ENCODE measurements at places on chromosomes 4 and X.
A peak's percentile ranks its signal among the peaks of the same experiment; 100 is the strongest.

GRCh38 chr4:15339737-15340136 is 88.1 kb upstream of the C1QTNF7 start:
- no peak for DNase-seq

GRCh38 chr4:146976145-146976544 is 30.5 kb upstream of the TTC29 start:
- no peak for DNase-seq

GRCh38 chrX:101655534-101655933 is 4.1 kb downstream of the ARMCX2 start:
- DNase-seq: no peak

DNA sequence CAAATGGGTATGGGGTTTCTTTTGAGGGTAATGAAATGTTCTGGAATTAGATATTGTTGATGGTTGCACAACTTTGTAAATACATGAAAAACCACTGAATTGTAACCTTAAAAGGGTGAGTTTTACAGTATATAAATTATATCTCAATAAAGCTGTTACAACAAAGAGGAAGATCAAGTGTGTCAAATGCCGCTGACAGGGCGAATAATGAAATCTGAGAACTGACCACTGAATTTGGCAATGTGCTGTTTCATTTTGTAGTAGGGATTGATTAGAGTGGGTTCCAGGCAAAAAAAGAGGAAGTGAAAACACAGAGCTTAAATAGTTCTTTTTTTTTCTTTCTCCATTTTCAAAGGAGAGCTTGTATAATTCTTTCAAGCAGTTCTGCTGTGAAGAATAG is 161.1 kb upstream of the NAP1L5 start:
- DNase-seq: no peak

GRCh38 chr4:189912170-189912569 is 28.5 kb upstream of the FRG1 start:
- DNase-seq: no peak

DNA sequence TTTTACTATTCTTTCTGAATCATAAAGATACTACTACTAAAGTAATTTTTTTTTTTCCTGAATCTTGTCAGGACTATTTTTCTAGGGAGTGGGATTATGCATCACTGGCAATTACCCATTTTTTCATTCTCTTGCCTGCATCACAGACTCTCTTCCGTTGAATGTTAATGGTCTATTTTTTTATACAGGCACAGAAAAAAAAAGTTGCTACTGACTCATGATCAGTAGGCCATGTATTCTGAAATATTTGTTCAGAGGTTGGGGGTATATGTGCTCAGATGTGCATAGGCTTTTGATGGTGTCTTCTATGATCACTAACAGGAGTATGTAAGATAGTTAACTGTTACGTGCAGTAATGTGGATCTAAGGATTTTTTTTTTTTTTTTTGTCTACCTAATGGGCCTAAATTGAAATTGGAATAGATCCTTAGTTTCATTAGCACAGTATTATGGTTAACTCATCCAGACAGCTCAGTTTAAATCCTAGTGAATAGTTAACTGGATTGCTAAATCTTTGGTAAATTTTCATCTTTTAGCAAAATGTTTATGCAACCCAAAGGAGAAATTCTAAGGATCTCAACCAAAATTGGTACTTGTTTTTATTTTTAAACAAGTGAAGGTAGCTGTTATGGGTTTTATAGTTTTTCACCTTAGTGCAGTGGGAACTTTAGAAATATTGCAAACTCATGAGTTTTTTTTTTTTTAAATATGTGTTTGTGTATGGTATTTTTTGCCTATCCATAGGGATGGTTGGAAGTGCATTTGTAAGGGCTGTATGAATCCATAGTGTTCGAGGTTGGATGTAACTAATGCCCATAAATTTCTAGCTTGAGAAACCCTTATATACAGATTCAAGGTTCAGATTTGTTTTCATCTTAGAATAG is 12.1 kb downstream of the BMP2K start:
- no peak for DNase-seq

- DNase-seq: no peak
Measured at GRCh38 chrX:50067435-50068284, 133.1 kb downstream of the AKAP4 start.

- no peak for DNase-seq
Measured at GRCh38 chr4:8656185-8656517, 63.6 kb downstream of the CPZ start.

DNA sequence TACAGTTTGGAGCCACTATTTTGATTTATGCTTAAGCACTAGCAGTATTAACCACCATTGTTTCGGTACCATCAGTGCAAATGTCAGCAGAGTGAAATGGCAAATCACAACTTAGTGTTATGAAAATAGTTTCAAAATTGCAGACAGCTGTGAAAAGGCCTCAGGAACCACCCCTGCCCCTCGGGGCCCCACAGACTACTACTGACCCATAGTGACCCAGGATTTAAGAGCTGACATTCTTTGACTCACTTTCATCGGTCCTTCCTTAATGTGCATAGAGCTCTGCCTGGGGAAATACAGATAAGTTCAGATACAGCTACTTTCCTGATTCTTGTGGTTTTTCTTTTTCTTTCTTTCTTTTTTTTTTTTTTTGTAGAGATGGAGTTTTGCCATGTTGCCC is 3.3 kb upstream of the BBS7 start:
- no peak for DNase-seq

GRCh38 chr4:111666826-111667360 is 478.4 kb upstream of the FAM241A start:
- no peak for DNase-seq

DNA sequence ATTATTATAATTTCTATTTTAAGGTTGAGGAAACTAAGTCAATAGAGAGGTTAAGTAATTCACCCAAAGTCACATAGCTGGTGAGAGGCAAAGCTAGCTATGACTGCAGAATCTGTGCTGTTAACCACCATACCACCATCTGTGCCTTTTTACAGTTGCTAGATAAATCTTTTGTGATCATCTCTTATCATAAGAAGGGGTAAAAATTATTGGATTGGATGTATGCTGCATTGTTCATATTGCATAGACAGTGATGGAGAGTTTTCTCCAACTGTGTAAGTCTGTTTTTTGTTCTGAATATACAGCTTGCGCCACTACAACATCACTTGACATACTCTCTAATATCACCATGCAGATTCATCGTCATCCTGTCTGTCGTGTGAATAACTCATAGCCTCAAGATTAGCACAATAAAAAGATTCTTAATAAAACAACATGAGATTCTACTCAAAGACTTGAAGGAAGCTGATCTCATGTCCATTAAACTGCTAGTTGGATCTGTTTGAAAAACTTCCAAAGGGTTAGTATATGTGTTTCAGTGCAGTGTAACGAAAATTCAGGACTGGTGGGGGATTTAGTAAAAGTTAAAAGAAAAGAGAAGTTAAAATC is 495.9 kb downstream of the SPRY1 start:
- DNase-seq: no peak

GRCh38 chrX:131703646-131704045 is 159.8 kb downstream of the OR13H1 start:
- no peak for DNase-seq

DNA sequence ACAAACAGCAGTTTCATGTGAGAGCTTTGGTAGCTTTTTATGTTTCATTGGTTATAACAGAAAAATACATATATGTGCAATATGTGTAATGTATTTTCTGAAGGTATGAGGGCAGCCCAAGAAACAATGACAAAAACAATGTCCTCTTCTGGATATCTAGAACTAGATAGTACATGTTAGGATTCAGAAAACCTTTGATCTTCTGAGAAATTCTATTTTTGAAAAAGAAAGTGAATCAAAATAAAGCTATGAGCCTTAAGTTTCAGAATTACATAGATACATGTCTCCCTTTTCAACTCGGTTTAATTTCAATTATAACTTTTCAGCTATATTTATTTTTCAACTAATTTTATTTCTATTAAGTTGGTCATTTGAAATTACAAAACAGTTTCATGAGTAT is 131.9 kb downstream of the REELD1 start:
- DNase-seq: no peak

DNA sequence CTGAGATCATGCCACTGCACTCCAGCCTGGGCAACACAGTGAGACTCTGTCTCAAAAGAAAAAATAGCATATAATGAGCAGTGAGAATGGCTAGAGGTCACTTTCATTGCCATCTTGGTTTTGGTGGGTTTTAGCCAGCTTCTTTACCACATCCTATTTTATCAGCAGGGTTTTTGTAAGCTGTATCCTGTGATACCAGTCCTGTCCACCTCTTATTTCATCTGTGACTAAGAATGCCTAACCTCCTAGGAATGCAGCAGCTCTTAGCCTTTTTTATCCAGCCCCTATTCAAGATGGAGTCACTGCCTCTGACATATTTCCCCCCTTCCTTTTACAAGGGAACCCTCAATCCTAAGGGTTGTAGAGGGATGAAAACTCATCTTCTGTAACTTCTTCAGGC is 26.1 kb upstream of the IGFBP7 start:
- DNase-seq: no peak

DNA sequence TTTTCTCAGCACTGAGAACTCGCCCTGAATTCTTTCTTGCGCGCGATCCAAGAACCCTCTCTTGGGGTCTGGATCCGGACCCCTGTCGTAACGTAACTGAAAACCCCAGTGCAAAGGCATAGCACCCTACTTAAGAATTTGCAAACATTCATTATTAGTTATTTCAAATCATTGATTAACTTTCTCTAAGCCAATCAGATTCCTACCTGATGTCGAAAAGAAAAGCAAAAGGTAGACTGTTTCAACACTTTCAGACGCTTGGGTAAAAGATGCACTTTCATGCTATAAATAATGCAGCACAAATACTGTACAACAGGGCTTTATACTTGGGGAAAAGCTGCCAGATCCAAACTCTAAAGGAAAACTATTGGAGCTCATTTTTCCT is 817 bp upstream of the WDR19 start:
- DNase-seq: no peak

DNA sequence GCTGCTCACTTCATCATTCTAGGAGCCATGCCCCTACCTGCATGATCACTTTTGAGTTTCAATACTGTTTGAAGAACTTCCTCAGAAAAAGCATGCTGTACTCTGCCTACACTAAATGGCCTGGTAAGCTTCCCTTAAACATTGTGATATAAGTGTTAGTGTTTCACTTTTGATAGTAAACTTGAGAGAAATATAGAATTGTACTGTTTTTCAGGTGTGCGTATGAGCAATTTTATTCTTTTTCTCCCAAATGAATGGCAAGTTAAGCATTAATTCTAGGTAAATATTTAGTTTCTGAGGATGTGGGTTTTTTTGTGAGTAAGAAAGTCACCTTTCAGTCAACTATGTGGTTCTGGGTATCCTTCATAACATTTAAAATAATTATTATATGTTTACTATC is 484.5 kb downstream of the IL15 start:
- DNase-seq: no peak

DNA sequence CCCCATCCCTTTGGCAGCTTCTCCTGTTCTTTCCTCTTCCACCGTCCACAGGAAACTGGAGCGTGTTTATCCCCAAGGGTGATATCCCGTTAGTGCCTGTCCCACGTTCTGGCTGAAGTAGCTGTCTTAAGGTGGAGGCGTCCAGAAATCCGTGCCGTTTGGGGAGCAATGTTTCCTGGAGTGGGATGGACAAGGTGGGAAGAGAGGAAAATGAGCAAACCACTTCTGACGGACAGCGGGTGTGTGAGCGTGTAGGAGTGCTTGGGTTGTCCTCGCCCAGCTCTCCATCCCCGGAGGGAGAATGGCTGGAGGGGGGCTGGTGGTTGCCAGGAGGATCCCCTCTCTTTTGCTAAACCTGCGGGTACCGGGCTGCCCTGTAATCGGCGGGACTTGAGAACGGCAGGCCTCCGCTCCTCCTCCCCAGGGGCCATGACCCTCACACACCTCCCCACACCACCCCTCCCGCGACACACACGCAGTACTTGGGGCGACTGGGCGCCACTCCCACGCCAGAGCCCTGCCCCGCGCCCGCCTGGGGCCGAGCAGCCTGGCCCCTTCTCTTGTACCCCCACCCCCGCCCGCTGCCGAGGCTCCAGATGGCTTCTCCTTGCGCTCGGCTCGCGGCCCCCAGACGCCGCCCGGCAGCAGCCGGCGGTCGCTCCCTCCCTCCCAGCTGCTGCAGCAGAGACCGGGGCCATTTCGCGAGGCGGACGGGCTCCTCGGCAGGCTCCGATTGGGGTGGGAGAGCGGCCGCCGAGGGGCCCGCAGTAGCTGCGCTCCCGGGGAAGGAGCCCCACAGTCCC is 13.9 kb upstream of the PRDM8 start:
- peak; percentile 57 for DNase-seq

GRCh38 chr4:169612871-169613859 is 782 bp upstream of the NEK1 start:
- peak; percentile 58 for DNase-seq

GRCh38 chr4:7201420-7202305 is 9.3 kb downstream of the SORCS2 start:
- no peak for DNase-seq

- no peak for DNase-seq
Measured at GRCh38 chr4:2535376-2536192, 863 bp upstream of the FAM193A start.

DNA sequence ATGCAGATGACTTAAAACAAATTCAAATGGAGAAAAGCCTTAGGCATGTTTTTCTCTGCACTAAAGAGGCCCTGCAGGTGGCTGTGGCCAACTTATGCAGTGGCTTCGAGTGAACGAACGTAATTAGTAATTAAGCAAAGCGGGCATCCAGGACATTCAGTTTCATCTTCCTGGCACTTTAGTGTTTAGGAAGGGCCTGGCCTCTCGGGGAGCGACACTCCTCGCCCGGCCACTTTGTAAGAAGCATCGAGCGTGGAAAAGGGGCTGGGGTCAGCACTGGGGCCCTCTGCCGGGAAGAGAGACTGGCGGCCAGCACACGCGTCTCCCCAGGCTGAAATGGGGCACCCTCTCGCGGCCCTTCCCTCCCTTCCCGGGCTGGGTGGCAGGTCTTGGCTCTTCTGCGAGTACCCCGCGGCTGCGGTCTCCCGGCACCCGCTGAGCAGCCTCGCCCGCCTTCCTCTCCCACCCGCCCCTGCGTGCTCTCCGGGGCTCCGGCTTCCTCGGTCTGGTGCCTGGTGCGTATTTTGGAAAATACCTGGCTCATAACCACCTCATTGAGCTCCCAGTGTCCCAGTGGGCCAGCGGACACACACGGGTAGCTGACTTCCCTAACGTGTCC is 677 bp upstream of the CYP4V2 start:
- DNase-seq: no peak

GRCh38 chrX:78922754-78923153 is 22.4 kb upstream of the P2RY10 start:
- no peak for DNase-seq

- DNase-seq: no peak
Measured at GRCh38 chr4:99404595-99405287, 30.4 kb downstream of the ADH7 start.

GRCh38 chr4:85792376-85793232 is 317.7 kb downstream of the ARHGAP24 start:
- no peak for DNase-seq

- peak; percentile 3 for DNase-seq
Measured at GRCh38 chr4:46329118-46329976, 60.6 kb downstream of the GABRA2 start.

GRCh38 chr4:109562457-109563239 is 2.6 kb downstream of the MCUB start:
- no peak for DNase-seq

GRCh38 chr4:56215141-56215783 is 172.0 kb downstream of the AASDH start:
- DNase-seq: no peak

Data from DMS 273 treated with DMSO at 0.1 percent for 48 hours (cell line).